ENCODE measurements at places on chromosomes 7 and 10.

GRCh38 chr10:4107285-4107851 is 322.4 kb upstream of the KLF6 start:
- DNase-seq: no peak

GRCh38 chr10:12487366-12487765 is 138.0 kb downstream of the CAMK1D start:
- DNase-seq: no peak

DNA sequence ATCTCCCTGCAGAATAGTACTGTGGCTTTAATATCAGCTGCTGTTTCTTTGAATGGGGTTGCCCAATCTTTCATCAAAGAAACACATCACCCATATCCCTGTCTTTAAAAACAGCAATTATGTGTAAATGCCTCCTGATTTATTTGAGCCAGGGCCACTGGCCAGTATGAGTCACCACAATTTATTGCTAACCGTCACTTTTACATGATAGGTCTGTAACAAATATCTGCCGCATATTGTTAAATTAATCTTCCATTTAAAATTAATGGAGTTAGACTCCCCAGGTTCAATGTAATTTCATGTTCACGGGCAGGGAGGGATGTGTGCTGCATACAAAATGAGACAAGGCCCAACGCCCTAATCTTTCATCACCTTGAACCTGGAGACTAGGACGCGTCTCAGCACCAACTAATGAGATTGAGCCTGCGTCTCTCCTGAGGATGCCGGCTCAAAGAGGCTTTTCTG is 673.4 kb downstream of the AUTS2 start:
- no peak for DNase-seq

GRCh38 chr10:103555325-103555649 is 61.8 kb downstream of the NEURL1 start:
- DNase-seq: no peak

DNA sequence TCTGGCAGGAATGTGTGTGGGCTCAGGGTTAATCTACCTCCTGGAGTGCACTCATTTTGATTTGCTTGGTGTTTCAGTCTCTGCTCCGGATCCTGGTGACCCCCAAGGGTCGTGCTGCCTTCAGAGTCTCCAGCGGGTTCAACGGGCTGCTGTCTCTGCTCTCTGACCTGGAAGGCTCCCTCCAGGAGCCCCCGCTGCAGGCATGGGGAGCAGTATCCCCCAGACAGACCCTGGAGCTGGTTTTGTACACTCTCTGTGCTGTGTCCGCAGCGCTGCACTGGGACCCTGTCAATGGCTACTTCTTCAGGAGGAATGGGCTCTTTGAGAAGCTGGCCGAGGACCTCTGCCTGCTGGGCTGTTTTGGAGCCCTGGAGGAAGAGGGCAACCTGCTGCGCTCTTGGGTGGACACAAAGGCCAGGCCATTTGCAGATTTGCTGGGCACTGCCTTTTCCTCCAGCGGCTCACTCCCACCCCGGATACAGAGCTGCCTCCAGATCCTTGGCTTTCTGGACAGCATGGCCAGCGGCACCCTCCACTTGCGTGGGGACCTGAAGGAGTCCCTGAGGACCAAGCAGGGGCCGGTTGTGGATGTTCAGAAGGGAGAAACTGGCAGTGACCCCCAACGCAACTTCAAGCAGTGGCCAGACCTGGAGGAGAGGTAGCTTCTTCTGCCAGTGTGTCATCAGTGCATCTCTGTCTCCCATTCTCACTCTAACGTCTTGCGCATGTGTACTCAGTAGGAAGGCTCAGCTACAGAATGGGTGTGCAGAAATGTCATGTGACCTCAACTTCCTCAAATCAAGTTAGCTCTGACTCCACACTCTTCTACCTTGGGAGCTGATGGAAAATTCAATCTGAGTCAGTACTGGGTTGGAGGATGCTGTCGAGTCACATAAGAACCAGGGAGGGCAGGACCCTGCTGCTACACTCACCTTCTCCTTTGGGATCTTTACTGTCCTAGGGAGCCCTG is 58.5 kb downstream of the WDFY4 start:
- DNase-seq: no peak
